ENCODE measurements at places on chromosomes 13 and 19. TPM values are rescaled to one million over a fixed set of nuclear protein-coding genes. Genes with fewer than 3 reads are reported as not detected.

GRCh38 chr19:44737238-44738071, 11.1 kb upstream of the BCL3 start:
- H3K4me3 ChIP-seq: no peak overlapping the region
- no peaks in the 10 kb centered on the region for H3K36me3 ChIP-seq
- no peaks in the 10 kb centered on the region for H3K27me3 ChIP-seq
- H3K4me1 ChIP-seq: peaks cover 8% of the 10 kb centered on the region

GRCh38 chr19:41553804-41554203, 22.2 kb upstream of the CEACAM21 start:
- peaks cover 23% of the 10 kb centered on the region for H3K27me3 ChIP-seq
- H3K27ac ChIP-seq: no peak overlapping the region
- H3K4me1 ChIP-seq: peaks cover 52% of the 10 kb centered on the region
- no peak overlapping the region for H3K4me3 ChIP-seq
- DNase-seq: no peak

DNA sequence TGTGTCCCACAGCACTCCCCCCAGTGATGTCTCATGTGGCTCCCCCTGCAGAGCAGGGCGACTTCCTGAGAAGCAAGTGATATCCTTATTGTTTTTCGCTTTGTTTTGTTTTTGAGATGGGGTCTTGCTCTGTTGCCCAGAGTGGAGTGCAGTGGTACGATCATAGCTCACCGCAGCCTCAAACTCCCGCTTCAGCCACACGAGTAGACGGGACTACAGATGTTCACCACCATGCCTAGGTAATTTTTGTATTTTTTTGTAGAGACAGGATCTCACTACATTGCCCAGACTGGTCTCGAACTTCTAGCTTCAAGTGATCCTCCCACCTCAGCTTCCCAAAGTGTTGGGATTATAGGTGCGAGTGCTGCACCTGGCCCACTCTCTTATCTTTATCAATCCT, 5.0 kb downstream of the CEP89 start:
- H3K4me1 ChIP-seq: peaks cover 17% of the 10 kb centered on the region
- no peaks in the 10 kb centered on the region for H3K27me3 ChIP-seq
- H3K27ac ChIP-seq: no peak overlapping the region
- no peak overlapping the region for H3K4me3 ChIP-seq

The ELSPBP1 gene
- polyA plus RNA-seq: not detected

The IGSF23 gene
- 0.86 TPM for polyA plus RNA-seq

All from heart right ventricle (tissue), 16 donors.